ENCODE measurements at places on chromosomes 3 and 15. TPM values are rescaled to one million over a fixed set of nuclear protein-coding genes. Genes with fewer than 3 reads are reported as not detected.
A peak's percentile ranks its signal among the peaks of the same experiment; 100 is the strongest.

DNA sequence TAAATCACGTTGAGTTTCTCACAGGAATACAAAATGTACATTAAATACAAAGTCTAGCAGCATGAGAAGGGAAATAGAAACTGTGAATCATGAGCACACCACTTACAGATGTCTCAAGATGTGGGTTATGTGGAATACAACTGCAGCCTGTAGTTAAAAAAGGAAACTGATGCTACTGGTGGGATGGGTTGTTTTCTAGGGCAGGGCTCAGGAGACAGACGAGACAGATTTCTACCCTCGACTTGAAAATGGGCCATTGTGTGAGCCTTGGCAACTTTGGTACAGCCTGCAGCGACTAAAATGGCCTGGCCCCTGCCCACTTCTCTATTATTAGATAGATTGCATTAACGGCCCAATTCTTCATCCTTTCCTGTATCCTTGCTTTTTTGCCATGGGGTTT, 293.1 kb downstream of the SUCLG2 start:
- no peaks in the 10 kb centered on the region for H3K27me3 ChIP-seq
- no peak for DNase-seq
- H3K4me3 ChIP-seq = no peak overlapping the region
- no peak overlapping the region for H3K27ac ChIP-seq

DNA sequence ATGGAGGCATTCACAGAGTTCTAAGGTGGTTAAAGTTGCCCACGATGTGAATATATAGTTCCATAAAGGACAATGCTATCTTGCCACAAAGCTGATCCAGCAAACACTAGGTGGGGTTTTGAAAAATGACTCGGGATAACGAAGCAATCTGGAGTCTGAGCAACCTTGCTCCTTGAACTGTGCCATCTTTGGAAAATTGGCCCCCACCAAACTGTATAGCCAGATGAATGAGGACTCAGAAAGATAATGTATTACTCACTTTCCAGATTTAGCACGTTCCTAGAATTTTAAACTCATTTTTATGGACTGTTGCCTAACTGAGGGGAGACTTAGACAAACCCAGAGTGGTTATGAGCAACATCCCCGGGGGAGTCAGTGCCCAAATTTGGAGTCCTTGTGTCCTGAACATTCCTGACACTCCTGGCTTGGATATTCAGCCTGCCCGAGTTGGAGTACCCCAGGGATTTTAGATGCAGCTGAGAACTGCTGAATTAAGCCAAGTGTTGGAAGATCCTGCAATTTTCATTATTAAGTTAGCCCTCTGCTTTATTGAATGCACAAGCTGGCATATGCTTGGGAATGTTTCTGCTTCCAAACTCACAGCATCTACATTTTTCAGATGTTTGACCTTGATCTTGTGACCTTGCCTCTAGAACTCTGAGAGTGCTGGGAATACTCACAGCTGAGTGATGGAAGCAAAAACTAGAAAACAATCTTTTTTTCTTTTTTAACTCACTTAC, 8.8 kb upstream of the MAGI1 start:
- no peaks in the 10 kb centered on the region for H3K4me1 ChIP-seq
- no peaks in the 10 kb centered on the region for H3K36me3 ChIP-seq
- no peak overlapping the region for H3K27ac ChIP-seq
- DNase-seq = peak; percentile 28
- H3K27me3 ChIP-seq = no peaks in the 10 kb centered on the region
- no peak overlapping the region for H3K4me3 ChIP-seq

DNA sequence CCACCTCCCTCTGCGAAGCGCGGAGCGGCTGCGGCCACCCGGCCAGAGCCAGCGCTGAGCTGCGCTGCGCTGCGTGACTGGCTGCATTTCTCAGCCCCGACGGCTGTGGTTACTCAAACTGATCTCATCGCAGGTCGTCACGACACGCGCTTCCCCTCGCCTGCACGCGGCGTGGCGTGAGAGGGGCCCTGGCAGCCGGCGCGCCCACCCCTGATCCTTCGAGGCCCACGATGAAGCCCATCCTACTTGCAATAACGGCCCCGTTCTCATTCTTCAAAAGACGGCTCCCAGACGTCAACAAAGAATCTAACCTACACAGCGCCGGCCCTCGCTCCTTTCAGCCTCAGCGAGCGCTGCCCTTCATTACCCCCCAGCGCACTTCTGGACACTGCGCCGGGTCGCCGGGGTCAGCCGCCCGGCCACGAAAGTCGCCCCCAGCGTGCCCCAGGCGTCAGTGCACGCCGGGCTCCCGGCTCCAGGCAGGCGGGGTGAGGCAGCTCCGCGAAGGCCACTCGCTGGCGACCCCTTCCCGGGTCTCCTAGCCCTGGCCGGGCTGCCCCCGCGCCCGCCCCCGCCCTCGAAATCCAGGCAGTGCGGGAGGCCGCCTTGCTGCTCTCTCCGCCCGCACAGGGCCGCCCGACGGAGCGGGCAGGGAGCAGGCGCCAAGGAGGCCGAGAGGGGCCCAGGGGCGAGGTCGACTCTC, 9.9 kb upstream of the LEKR1 start:
- no peaks in the 10 kb centered on the region for H3K27me3 ChIP-seq
- DNase-seq = no peak
- peak overlapping the region; percentile 80 for H3K4me3 ChIP-seq
- peaks cover 3% of the 10 kb centered on the region for H3K4me1 ChIP-seq

DNA sequence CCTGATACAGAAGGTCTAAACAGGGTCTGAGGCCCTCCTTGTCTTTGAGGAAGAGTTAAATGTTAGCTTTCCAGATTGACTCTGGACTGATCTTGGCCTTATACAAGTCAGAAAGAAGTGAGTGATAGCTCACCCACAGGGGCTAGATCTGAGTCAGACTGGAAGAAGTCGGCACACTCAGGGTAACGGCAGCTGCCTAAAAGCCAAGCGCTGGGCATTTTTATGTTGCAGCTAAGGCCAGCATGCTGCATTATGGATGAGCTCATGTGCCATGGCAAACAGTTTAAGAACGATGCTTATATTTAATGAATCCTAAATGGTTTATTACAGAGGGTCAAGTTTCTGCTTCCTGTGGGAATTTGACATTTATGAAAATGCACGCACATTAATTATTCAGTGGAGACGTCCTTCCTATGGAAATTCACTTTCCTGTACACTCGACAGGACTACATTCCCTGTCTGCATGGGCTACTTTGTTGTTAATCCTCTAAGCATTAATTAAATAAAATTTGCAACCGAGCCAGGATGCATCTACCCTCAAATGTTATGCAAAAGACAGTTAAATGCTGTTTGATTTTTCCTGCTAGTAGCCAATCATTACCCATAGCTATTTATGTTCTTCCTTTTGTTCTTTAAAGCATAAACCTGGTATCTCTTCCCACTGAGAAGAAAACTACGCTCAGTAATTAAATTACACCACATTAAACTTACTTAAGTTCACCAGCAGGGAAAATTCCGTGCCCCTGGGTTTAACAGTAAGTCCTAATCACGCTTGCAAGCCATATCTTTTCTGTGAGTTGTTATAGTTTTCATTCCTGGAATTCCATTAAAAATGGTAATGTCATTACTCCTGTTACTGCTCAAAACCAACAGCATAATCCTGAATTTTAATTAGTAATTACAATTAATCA, 762.7 kb upstream of the CFAP20DC start:
- H3K27me3 ChIP-seq = no peaks in the 10 kb centered on the region
- DNase-seq = no peak
- no peak overlapping the region for H3K27ac ChIP-seq
- no peaks in the 10 kb centered on the region for H3K4me1 ChIP-seq
- H3K36me3 ChIP-seq = no peaks in the 10 kb centered on the region

DNA sequence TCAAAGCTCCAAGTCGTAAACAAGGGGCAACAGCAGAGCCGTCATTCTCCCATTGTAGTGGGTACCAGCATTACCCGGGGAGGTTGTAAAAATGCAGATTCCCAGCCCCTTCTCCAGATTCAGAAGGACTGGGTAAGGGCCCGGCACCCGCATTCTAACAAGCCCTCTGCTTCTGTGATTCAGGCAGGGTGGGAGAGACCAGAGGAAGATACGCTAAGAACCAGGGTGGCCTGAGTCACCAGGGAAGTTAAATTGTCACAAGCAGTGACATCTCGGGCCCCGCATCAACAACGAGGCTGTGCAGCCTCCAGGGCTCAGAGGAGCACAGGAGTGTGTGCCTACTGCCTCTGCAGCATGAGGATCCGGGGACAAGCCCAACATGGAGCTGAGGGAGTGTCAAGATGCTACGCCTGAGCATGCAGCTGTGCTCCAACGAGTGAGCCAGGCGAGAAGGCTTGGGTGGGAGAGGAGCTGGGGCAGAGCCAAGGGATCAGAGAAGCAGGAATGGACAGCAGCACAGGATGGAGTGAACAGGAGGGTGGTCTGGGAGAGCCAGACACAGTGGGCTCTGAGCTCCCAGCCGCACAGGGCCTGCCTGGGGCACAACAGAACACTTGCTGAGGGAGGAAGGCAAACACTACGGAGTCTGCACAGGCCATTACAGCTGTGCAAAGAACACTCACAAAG, 68.5 kb downstream of the CPN2 start:
- DNase-seq = no peak
- H3K27me3 ChIP-seq = no peaks in the 10 kb centered on the region
- H3K36me3 ChIP-seq = no peaks in the 10 kb centered on the region

GRCh38 chr15:32656496-32656895, 15.0 kb downstream of the SCG5 start:
- no peak overlapping the region for H3K27ac ChIP-seq
- no peaks in the 10 kb centered on the region for H3K27me3 ChIP-seq
- no peak for DNase-seq

- no peaks in the 10 kb centered on the region for H3K27me3 ChIP-seq
- peaks cover 36% of the 10 kb centered on the region for H3K4me1 ChIP-seq
- DNase-seq = no peak
Measured at GRCh38 chr3:45558431-45558830, 36.1 kb upstream of the LIMD1 start.

- no peak for DNase-seq
- no peaks in the 10 kb centered on the region for H3K27me3 ChIP-seq
- H3K36me3 ChIP-seq = no peaks in the 10 kb centered on the region
Measured at GRCh38 chr15:60126661-60127060, 122.5 kb downstream of the FOXB1 start.

DNA sequence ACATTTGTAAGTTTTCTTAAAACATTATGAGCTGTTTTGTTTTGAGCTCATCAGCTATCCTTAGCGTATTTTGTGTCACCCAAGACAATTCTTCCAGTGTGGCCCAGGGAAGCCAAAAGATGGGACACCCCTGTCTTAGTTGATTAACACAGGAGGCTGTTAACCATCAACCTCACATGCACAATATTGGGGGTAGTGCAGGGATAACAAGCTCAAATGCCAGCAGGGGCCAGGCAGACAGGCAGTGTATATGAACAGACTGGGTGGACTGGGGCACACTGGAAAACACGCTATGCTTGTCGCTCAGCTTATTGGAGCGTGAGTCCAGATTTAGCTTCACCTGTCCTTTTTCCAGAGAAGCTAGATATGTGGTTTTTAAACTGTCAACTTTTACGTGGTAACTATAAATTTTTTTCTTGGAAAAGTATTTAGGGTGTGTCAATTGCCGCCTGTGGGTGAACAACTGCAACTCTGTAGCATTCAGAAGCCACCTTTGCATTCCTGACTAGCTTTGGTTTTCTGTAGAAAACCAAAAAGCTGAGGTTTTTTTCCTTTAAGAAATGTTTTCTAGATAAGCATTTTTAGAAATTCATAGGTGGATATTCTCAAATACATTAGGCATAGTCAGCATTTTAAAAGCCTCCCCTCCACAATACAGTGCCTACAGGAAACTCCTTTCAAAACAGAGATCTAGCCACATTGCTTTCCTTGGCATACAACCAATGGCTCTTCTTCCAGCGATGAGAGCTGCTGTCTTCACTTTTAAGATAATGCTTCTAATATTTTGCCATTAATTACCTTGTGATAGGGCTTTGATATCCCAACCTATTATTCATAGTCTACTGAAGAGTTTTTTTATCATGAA, 14.6 kb downstream of the PSMD6 start:
- peaks cover 33% of the 10 kb centered on the region for H3K4me1 ChIP-seq
- no peak overlapping the region for H3K27ac ChIP-seq
- peaks cover 23% of the 10 kb centered on the region for H3K36me3 ChIP-seq
- no peaks in the 10 kb centered on the region for H3K27me3 ChIP-seq

DNA sequence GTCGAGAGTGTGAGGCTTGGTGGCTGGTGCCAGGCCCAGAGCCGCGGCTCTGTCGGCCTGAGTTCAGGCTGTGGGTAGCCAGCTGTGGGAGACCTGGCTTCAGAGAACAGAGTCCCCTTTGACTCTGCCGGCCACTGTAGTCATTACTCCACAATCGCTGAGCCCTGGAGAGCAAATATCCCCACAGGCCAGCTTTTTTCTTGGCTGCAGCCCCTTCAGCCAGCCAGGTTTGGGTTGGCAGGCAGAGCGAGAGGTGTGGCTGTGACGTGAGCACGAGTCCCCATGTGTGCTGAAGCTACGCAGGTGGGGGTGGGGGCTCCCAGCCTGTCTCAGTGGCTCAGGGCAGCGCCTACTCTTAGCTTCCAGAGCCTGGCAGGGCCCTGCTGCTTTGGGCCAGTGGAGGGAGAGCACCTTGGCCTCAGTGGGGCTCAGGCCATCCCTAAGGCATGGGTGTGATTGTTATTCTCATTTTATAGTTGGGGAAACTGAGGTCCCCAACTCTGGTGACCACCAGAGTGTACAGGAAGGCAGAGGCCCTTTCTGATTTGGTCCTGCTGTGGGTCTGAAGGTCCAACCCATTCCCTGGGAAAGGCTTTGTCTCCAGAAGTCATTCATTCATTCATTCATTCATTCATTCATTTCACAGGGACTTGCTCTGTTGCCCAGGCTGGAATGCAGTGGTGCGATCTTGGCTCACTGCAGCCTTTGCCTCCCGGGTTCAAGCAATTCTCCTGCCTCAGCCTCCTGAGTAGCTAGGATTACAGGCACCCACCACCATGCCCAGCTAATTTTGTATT, 45.7 kb upstream of the LCTL start:
- no peaks in the 10 kb centered on the region for H3K4me1 ChIP-seq
- no peaks in the 10 kb centered on the region for H3K36me3 ChIP-seq

- no peak overlapping the region for H3K4me3 ChIP-seq
- no peak for DNase-seq
- peaks cover 6% of the 10 kb centered on the region for H3K4me1 ChIP-seq
- H3K36me3 ChIP-seq = no peaks in the 10 kb centered on the region
- no peaks in the 10 kb centered on the region for H3K27me3 ChIP-seq
- peak overlapping the region; percentile 76 for H3K27ac ChIP-seq
Measured at GRCh38 chr3:73423116-73423515, 201.6 kb downstream of the PDZRN3 start.

DNA sequence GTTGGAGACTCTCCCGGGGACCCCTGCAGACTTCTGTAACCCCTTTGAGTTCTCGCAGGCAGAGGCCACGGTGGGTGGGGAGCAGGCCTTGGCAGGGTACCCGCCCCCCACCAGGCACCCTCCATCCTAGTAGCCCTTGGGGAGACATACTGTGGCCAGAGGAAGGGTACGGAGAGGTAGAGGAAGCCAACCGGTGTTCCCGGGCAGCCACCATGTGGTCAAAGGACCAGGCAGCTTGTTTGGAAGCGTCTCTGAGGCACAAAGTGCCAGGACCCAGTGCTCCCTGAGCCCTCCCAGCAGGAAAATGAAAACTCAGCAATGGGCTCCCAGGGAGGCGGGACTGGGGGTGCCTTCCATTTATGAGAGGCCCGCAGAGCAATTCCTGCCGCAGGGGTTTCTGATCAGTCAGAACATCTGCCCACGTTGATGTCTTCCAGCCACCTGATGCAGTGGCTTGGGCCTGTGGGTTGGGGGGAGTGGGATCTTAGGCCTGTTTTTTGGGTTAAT, 53.0 kb upstream of the CGNL1 start:
- no peaks in the 10 kb centered on the region for H3K36me3 ChIP-seq
- peak overlapping the region; percentile 74 for H3K27ac ChIP-seq
- H3K4me3 ChIP-seq = no peak overlapping the region
- no peaks in the 10 kb centered on the region for H3K27me3 ChIP-seq
- H3K4me1 ChIP-seq = no peaks in the 10 kb centered on the region
- no peak for DNase-seq

ZNF385D gene
- total RNA-seq = 2.7 TPM

GATM gene
- 531 TPM for total RNA-seq

SIAH2 gene
- 64.5 TPM for total RNA-seq

All from tibial nerve (tissue), 4 donors.